ENCODE measurements at places on chromosomes 7 and 10. TPM values are rescaled to one million over a fixed set of nuclear protein-coding genes. Genes with fewer than 3 reads are reported as not detected.

PRLHR gene
- total RNA-seq: not detected

DENND2A gene
- 13.8 TPM for total RNA-seq

CALML5 gene
- not detected for total RNA-seq

ADARB2 gene
- total RNA-seq: not detected

PSD gene
- total RNA-seq: 0.73 TPM

PAPOLB gene
- total RNA-seq: under 0.01 TPM

LRRN3 gene
- total RNA-seq: 1.9 TPM

LAMB4 gene
- under 0.01 TPM for total RNA-seq

SYNPO2L gene
- total RNA-seq: not detected

DPCD gene
- total RNA-seq: 19.3 TPM

ELOVL3 gene
- total RNA-seq: 0.33 TPM

TSPAN33 gene
- 3.1 TPM for total RNA-seq

GJD4 gene
- not detected for total RNA-seq

DNAH11 gene
- total RNA-seq: not detected

PARD3 gene
- total RNA-seq: 29.3 TPM

Data from melanocyte of skin (primary cell).